ENCODE measurements at places on chromosomes 11 and 22.

- DNase-seq = no peak
Observed at GRCh38 chr11:10982704-10983510, 125.1 kb upstream of the ZBED5 start.

- no peak for DNase-seq
Observed at GRCh38 chr11:57192316-57192715, 10.6 kb downstream of the LRRC55 start.

DNA sequence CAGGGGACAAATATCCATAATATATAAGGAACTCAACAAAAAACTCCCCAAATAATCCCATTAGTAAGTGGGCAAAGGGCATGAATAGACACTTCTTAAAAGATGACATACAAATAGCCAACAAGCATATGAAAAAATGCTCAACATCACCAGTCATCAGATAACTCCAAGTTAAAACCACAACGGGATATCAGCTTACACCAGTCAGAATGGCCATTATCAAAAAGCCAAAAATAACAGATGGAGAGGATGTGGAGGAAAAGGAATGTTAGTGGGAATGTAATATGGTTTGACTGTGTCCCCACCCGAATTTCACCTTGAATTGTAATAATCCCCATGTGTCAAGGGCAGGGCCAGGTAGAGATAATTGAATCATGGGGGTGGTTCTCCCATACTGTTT, 350.1 kb downstream of the GUCY1A2 start:
- DNase-seq = no peak

GRCh38 chr11:31987118-31988005, 103.5 kb upstream of the RCN1 start:
- no peak for DNase-seq

DNA sequence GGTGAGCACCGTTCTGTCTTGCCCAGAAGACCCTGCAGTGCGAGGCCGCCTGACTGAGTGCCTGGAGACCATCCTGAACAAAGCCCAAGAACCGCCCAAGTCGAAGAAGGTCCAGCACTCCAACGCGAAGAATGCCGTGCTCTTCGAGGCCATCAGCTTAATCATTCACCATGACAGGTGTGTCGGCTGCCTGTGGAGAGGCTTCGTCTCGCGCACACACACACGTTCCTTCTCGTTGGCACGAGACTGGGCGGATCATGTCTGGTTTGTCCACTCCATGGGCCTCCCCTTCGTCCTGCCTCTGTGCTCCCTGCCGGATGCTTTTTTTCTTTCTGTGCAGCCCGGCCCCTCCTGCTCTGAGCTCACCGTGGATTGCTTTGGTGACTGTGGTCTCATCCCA, 51.1 kb downstream of the MUC6 start:
- DNase-seq = no peak

DNA sequence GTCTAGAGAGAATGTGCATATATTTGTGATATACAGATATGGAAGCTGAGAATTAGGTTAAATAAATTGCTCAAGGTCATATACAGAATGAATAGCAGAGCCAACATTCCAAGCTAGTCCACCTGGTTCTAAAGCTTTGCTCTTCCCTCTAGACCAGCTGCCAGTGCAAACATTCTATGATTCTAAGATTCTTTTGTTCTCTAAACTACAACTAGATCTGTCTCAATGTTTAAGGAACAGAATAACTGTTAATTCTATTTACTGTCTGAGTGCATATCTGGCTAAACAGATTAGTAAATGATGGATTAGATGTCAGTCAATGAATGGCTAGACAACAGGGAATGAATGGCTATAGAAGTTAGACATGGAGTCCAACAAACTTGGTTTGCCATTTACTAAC, 19.6 kb downstream of the KCNE3 start:
- DNase-seq = no peak

Measured in stimulated activated CD8-positive, alpha-beta memory T cell treated with anti-CD3 and anti-CD28 coated beads, Interleukin-7, amount 100 ng/mL, for 24 hours (primary cell).